ENCODE measurements at places on chromosomes 3 and 15. TPM values are rescaled to one million over a fixed set of nuclear protein-coding genes. Genes with fewer than 3 reads are reported as not detected.

The ANXA2 gene
- total RNA-seq: 2,950 TPM

The CDCP1 gene
- 33.5 TPM for total RNA-seq

The TMCC1 gene
- total RNA-seq: 10.1 TPM

The MST1R gene
- total RNA-seq: 0.17 TPM

The IL5RA gene
- not detected for total RNA-seq

The DAZL gene
- total RNA-seq: not detected

The NR2E3 gene
- not detected for total RNA-seq

The PLA2G4E gene
- total RNA-seq: not detected

The TRIM42 gene
- not detected for total RNA-seq

The CCDC39 gene
- total RNA-seq: not detected

Measured in M059J (cell line).